ENCODE measurements at places on chromosomes 5 and 9.

DNA sequence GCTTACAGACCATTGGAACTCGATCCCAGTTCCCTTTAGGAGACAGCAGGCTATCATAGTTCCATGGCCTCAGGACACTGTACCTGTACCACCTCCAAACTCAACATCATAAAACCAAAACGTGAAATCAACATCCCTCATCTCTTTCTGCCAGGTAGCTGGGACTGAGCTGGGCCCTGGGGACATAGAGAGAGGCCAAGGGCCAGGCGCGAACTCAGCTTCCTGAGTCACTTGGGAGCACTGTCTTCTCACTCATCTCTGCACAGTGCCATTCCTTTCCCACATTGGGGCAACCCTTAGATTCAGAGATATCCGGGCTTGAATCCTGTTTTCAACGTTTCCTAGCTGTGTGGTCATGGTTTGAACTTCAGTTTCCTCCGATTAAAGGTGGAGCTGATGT lies 12.2 kb downstream of the DAB2IP start:
- no peak for DNase-seq

- no peak for DNase-seq
Observed at GRCh38 chr5:74326571-74327338, 313.8 kb downstream of the ENC1 start.

- DNase-seq = no peak
Observed at GRCh38 chr9:132187121-132187620, 25.3 kb downstream of the NTNG2 start.

GRCh38 chr5:173785400-173785799 lies 102.7 kb upstream of the CPEB4 start:
- no peak for DNase-seq

DNA sequence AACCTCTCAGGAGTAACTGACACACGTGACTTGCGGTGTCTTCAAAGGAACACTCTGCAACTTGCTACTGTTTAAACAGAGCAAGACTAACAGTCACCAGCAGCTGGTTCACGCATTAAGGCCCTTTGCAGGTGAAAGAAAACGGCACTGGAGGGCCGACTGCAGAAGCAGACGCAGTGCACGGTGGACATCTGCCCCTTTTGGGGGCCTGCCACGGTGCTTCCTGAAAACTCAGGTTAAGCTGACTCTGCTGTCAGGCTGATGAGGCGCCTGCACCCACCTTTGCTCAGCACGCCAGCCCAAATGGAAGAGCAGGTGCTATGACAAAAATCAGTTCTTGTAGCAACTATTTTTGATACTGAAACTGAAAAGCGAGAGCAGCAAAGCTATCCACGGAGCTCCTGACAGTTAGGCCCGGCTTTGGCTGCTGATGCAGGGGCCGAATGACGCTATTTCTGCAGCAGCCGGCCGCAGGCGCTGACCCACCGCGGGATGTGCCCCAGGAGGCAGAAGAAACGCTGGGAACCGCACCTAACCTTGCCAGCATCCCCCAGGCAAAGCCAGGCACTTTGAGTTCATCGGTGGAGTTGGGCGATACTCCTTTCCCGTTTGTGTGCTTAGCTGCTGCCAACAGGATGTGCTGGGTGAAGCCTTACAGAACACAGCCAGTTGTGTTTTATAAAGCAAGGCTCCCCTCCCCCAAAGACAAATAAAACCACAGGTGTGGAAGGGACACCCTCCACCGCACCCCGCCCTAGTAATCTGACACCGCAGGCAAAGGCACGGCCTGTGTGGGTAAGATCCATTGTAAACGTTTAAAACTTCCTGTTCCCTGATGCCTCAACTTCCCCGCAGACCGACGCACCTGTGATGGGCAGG lies 21.1 kb upstream of the TERT start:
- DNase-seq = no peak

GRCh38 chr5:41435276-41435675 lies 75.1 kb downstream of the PLCXD3 start:
- DNase-seq = no peak

- DNase-seq = no peak
Observed at GRCh38 chr9:19416143-19416542, 7.3 kb downstream of the ACER2 start.

DNA sequence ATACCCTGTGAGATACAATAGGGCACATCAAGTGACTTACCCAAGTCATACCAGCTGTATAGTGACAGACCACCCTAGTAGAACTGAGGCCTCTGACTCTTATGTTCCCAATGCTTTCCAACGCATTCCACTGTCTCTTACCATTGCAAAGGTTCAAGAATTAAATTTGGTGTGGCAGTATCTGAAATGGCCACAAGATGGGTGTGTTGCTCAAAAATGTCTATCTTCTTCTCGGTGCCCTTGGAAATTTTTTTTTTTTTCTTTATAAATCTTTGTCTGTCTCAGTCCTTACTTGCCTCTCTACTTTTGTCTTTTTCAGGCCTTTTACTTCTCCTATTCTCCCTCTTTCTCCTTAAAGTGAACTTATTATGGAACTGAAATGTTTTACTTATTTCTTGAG lies 48.4 kb downstream of the GPR21 start:
- no peak for DNase-seq

GRCh38 chr5:68379275-68380036 lies 163.9 kb downstream of the PIK3R1 start:
- DNase-seq = no peak

DNA sequence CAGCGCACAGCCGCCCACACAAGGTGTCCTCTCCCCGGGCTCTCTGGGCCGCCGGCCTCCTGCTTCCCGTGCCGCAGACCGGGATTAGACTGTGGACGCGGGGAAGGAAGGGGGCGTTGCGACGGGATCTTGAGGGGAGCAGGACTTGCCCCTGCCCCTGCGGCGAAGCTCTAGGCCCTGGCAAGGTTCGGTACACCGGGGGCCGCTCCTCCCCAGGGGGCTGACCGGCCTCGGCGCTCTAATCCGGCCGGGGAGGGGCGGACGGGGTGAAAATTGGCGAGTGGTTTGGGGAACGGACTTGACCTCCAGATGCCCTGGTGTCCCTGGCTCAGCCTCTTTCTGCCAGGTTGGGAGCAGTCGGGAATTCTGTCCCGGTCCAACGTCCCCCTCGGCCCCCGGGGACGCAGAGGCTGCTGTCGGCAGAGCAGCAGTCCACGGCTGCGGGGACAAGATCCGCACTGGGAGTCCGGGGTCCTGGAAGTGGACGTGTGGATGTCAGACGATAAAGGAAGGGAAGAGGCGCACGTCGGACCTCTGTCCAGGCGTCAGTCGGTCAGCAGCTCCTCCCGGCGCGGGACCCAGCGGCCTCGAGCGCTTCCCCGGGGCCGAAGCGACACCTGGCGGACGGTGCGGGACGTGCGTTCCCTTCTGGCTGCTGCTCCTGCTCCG lies 1.9 kb upstream of the CNTFR start:
- DNase-seq = peak; percentile 72

- DNase-seq = no peak
Observed at GRCh38 chr9:98176391-98177259, 15.8 kb downstream of the CORO2A start.

DNA sequence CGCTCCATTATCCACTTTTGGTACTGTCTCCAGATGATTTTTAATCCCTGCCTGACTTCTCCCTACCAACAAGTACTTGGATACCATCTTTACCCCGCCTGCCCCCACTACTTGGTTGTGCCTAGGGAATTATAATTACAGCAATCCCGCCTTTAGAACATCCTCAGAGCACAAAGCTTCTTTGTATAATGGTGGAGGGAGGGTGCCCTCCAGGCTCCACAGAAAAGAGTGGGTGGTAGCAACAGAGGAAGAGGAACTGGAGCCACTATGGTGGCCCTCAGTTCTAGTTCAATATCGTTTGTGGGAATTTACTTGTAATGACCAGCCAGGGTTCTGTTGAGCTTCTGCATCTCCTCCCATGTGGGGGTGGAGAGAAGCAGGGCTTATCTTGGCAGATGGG lies 79.0 kb upstream of the RNF38 start:
- DNase-seq = no peak

DNA sequence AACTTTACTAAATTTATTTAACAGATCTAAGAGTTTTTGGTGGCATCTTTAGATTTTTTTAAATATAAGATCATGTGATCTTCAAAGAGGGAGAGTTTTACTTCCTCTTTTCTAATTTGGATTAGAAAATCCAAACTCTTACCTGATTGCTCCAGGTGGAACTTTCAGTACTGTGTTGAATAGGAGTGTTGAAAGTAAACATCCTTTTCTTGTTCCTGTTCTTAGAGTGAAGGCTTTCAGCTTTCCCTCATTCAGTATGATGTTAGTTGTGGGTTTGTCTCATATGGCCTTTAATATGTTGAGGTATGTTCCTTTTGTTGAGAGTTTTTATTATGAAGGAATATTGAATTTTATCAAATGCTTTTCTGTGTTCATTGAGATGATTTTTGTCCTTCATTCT lies 650.0 kb upstream of the SGCD start:
- no peak for DNase-seq

DNA sequence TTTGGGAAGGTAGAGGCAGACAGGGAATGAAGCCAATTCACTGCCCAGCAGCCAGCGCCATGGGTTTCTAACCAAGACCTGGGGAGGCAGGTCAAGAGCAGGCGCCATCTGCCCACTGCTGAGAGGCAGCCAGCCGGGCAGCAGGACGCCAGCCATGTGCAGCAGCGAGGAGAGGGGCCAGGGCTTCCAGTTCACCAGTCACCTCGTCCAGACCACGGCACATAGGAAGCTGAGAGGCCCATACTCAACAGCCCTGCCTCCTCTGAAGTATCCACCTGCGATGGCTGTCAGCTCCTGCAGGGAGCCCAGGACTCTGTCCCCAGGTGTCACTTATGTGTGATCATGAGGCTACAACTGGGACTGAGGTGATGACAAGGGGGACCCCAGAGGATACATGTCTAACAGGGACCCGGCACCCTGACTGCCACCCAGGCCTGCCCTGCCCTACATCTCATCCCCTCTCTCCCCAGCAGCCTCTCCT lies 30.1 kb downstream of the IPPK start:
- DNase-seq = no peak

GRCh38 chr9:98691890-98692289 lies 16.8 kb downstream of the GABBR2 start:
- no peak for DNase-seq

GRCh38 chr5:138038826-138039225 lies 5.9 kb upstream of the FAM13B start:
- no peak for DNase-seq

GRCh38 chr5:59361454-59361853 lies 532.1 kb downstream of the PDE4D start:
- DNase-seq = no peak

- no peak for DNase-seq
Observed at GRCh38 chr5:147512659-147513379, 3.0 kb upstream of the DPYSL3 start.

DNA sequence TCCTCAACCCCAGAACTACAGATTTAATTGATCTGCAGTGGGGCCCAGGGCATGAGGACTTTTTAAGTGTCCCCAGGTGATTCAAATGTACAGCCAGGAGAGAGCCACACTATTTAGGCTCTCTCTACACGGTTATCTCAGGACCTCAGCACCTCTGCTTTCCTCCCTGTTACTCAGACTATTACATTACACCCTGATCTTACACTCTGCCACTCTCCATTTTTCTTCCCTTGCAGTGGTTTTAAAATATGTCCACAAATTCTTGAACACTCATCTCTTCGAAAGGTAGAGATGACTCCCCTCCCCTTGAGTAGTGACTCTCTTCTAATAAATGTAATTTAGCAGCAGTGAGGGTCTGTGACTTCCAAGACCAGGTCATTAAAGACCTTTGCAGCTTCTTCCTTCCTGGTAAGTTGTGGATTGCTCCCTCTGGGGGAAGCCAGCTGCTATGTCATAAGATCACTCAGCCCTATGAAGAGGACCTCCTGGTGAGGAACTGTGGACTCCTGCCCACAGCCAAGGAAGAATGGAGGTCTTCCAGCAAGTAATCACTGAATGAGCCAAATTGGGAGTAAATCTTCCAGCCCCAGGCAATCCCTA lies 87.5 kb upstream of the SSBP2 start:
- DNase-seq = no peak

DNA sequence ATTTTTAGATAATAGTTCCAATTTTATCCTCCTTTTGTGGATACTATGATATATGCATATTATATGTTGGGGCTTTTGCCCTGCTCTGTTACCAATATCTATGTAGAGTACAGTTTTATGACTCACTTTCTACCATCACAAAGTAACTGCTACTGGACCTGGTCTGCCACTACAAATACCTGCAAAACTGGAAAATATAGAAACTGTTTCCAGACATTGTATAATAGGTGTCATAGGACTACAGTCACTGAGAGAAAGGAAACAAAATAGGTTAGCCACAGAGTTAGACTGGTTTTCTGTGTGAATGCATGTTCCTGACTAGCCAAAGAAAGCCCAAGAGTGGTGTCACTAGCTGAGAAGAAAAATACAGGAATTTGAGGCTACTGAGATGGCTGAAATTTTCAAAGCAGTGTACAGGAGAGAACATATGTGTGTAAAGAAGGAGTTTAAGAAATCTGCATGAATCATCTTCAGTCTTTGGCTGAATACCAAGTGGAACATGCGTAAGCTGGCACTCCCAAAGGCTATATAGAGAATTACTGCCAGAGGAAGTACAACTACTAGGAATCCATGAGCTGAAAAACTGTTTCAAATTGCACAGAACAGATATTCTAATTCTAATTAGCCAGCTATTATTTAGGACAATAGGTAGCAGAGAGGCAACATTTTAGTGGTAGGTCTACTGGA lies 29.0 kb upstream of the FAM174A start:
- DNase-seq = no peak

GRCh38 chr5:121968910-121969607 lies 7.3 kb downstream of the SRFBP1 start:
- DNase-seq = no peak

DNA sequence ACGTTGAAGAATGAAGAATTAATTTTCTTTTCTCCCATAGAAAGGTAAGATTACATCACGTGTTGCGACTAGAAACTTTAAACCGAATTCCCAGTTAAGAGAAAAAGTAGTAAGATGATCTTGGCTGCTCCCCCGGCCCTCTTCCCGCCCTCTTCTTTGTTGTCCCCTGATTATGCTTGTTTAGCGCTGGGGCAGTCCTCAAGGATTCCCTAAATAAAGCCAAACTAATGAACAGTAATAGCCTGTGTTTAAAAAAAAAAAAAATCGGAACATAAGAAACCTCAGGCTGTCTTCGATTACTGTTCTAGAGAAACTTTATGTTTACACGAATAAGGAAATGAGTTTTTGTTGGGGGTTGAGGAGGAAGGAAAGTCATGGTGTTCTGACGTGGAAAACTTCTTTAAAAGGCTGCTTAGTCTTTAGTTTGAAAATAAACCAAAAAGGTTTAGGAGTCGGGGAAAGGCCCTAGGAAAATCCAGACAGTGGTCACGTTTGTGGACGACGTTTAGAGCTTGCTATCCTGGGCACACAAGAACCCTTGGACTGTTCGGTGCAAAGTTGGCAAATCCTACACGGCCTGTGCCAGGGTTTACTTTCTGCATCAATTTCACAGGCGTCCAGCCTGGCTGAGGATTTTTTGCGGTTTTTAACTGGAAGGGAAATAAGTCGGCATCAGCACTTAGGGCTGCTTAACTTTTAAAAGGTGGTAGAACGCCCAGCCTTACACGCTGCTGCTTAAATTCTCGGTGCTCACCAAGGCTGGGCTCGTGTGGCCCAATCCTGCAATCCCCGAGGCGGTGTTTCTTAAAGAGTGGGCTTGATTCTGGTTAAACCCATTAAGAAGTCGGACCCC lies 1.1 kb upstream of the MAT2B start:
- no peak for DNase-seq

Measured in stimulated activated CD4-positive, alpha-beta T cell treated with anti-CD3 and anti-CD28 coated beads, Interleukin-1b, Interleukin-23, amount 100 ng/mL, for 1 hour (primary cell).